ENCODE measurements at places on chromosomes 2 and 18.

- no peak for DNase-seq
These were observed 509.4 kb upstream of the SETBP1 start for GRCh38 chr18:44171301-44171700.

DNA sequence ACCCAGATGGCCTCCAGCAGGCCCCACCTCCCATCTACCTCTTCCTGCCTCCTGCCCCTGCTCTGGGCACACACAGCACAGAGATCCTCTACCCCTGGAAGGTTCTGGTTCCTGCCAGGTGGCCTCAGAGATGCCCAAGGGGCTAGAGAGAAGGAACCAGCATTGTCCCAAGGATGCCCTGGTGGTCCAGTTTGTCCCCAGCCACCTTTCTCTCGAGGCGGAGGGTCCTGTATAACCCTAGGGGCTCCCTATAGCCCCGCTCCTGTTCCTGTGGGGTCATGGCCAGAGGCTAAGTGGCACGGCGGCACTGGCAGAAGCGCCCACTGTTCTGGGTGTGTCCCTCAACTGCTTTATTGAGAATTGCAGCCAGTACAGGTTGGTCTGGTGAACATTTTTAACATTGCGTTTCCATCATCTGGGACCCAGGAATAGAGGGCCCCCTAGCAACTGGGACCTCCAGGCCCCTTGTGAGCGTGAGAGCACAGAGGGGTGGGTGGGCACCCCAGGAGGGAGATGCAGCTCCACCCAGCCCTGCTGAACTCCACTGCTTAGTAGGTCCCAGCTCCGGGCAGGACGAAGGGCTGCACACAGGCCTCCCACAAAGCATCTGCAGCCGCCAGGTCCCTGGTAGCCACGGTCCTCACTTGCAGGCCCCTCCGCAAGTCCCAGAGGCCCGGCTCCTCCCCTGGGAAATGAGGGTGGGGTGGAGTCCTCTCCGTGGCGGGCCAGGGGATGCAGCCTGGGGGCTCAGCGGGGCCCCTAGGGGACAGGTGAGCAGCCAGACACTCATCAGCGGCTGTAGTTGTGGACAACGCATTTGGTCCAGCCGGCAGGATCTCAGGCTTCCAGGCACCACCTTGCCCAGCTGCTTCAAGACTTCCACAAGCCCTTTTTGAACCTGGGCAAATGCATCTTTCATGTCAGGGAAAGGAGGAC is 33.1 kb downstream of the GPC1 start:
- DNase-seq = no peak

GRCh38 chr18:45670281-45670962 is 53.6 kb upstream of the SLC14A1 start:
- no peak for DNase-seq

GRCh38 chr18:21991886-21992285 is 177.5 kb upstream of the GATA6 start:
- DNase-seq = no peak

DNA sequence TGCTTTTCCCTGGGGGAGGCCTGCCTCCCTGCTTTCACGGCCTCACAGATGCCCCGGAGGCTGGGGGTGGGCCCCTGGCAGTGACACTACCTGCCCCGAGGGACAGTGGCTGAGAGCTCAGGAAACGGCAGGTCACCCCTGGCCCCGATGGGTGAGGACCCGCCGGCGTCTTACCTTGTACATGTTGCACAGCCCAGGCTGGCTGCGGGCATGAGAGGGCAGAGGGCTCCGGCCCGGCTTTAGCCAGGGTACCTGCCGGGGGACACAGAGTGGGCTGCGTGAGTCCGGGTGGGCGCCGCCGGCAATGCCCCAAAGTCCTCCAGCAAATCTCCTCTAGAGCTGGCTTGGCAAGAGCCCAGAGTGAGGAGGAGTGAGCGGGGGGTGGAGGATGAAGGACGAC is 122.9 kb downstream of the MBP start:
- no peak for DNase-seq

GRCh38 chr2:223980397-223980735 is 23.1 kb downstream of the MRPL44 start:
- no peak for DNase-seq

DNA sequence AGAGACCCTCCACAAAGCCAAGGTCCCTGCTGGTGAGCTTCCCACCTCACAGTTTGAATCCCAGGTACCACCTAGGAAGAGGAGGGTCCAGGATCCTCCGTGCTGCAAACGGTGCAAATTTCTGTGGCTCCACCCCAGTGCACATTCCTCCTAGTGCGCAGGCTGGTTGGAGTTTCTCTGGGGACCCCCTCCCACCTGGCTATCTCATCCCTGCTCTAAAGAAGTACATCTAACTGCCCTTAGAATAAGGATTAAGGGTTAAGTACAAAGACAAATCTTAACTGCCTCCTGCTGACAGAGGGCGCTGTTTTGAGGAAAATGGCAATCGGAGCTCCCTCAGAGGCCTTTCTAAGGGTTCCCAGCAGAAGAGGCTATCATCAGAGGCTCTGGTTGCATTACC is 109.6 kb upstream of the FSIP2 start:
- no peak for DNase-seq

- DNase-seq = no peak
These were observed 369.1 kb downstream of the ZNF521 start for GRCh38 chr18:24982831-24983230.

- DNase-seq = no peak
These were observed 214.8 kb upstream of the TFPI start for GRCh38 chr2:187768995-187769394.

DNA sequence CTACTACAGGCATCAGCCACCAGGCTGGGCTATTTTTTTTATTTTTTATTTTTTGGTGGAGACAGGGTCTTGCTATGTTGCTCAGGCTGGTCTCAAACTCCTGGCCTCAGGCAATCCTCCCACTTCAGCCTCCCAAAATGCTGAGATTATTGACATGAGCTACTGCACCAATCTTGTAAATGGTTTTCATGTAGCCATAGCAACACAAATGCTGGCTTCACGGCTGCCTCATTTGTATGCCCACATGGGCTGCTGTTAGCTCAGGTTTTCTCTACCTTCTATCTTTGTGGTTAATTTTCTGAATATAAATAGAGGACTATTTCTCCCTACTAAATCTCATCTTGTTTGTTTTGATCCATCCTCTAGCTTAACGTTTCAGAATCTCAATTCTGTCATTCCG is 58.2 kb downstream of the PLEKHM3 start:
- no peak for DNase-seq
